ENCODE measurements at places on chromosomes 13 and 19.

DNA sequence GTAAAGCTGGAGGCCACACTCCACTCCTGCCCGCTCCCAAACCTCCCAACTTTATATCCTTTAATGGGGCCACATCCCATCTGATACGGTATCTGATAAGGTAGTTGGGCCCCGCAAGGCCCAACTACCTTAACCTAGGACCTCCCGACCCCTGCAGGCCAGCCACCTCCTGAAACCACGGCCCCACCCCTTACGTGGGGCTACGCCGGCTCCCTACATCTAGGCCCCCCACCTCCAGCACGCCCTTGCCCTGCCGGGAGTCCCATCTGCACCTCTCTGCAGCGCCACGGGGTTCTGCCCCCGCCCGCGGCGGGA is 2.2 kb downstream of the IGFLR1 start:
- no peak for DNase-seq

DNA sequence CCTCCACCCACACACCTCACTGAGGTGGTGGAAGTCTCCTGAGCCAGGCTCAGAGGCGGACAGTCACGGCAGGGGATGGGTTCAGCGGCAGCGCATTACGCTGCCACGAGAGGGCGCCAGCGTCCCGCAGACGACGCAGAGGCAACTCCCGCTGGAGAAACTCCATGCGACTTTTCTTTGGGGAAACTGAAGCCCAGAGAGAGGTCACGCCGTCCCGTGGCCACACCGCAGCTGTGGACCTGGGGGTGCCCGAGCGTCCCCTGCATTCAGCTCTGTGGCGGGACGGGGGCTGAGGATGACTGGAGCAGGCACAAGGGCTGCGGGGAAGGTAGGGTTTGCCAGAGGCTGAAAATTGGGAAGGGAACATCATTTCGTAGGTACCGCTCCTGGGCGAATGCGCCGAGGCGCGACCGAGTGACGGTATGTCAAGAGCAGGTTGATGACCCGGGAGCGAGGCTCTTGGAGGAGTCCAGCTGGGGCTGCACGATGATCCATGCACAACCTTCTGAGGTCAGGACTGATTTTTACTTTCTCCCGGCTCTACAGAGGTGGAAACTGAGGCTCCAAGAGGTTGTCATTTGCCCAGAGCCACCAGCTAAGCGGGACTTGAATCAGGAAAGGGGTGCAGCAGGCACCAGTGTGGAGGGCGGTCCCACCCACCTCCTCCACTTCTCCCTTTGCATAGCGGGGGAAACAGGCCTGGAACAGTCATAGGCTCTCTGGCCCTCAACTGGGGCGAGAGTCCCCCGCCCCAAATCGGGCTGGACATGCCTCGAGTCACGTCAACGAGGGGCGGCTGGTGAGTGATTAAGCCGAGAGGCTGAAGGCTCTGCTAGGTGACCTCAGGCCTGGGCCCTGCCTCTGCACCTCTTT is 690 bp upstream of the ARRDC2 start:
- peak; percentile 82 for DNase-seq

DNA sequence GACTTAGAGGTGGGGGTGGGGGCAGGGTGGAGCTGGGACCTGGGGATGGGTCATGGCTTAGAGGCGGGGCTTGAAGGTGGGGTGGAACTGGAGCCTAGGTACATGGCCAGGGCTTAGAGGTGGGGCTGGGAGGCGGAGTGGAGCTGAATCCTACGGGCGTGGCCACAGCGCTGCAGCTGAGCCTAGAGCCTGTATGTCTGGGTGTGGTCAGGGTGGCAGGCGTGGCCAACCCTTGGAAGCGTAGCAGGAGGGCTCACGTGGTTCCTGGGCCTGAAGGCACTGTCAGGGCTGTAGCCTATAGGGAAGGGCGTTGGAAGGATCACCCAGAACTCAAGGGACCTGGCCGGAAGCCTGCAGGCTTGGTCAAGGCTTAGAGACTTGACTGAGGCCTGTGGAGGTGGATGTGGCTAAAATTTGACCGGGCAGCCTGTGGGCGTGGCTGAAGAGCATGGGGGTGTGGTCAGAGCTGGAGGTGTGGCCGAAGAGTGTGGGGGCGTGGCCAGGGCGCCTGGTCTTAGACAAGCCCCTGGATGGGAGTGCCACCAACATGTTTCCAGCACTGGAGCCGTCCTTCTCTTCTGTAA is 24.3 kb downstream of the COLGALT1 start:
- peak; percentile 52 for DNase-seq

- DNase-seq: peak; percentile 96
Observed at GRCh38 chr13:79455331-79455730, 25.6 kb upstream of the NDFIP2 start.

Data from trophoblast cell (in vitro differentiated cells and primary cell).